Dermis blood vessel endothelial cell (primary cell): ENCODE measurements at places on chromosomes 12 and 14. TPM values are rescaled to one million over a fixed set of nuclear protein-coding genes. Genes with fewer than 3 reads are reported as not detected.

The CARMIL3 gene
- total RNA-seq = 0.05 TPM in 1 of 2 replicates, not detected in the other

The INSM2 gene
- not detected in 2 replicates for total RNA-seq

The ARHGDIB gene
- 117 and 168 TPM in 2 replicates for total RNA-seq

The DENND5B gene
- 12.1 and 19.3 TPM in 2 replicates for total RNA-seq

The TAMALIN gene
- total RNA-seq = 35.0 and 49.2 TPM in 2 replicates
